Amniotic stem cell (primary cell): ENCODE measurements at places on chromosomes 3 and 15.

DNA sequence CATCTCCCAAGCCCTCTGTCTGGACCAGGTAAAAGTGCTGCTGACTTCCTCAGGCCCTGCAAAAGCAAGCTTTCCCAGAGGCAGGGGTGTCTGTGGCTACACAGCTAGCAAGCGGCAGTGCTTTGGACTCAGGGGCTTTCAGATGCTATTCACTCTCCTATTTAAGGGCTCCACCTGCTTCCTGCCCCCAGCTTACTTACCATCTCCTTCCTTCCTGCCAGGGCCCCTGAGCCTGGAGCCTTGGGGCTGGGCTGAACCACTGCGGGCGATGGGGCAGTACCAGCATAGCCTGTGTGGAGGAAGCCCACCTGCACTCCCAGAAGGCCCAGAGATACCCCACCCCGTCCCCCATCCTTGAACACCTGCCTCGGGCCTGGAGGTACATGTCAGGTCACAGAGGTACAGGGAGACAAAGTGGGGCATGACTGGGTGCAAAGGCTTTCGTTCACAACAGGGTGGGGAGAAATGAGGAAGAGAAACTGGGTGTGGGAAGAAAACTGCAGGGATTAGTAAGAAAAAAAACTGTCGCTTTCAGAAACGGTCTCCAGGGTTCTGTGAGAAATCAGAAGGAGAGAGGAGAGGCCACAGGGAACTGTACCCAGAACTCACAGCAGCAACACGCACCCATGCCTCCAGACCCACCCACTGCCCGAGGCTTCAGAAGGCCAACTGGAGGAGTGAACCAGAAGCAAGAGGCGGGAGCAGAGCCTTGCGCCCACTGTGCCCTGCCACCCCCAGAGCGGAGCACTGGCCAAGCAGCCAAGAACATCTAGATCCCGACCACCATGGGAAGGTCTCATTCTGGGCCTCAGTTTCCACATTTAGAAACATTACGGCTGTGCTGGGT, 49.5 kb downstream of the CCDC12 start:
- DNase-seq: no peak

DNA sequence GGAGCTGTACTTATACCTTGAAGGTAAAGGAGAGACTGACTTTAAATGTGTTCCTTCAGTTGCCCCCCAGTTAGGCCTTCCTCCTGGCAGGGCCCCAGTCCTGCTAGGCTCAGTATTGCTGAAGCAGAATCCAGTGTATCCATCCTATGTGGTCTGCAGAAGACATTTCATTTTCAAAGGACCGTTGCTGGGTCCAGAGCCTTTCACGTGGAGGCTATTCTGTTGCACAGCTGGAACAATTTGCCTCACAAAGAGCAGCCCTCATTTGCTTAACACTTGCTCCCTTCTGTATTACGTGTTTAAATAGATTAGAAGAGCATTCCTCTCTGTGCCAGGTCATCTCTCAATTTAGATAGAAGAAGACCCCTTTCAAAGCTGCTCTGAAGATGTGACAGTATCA, 78.9 kb upstream of the CFAP20DC start:
- DNase-seq: no peak

DNA sequence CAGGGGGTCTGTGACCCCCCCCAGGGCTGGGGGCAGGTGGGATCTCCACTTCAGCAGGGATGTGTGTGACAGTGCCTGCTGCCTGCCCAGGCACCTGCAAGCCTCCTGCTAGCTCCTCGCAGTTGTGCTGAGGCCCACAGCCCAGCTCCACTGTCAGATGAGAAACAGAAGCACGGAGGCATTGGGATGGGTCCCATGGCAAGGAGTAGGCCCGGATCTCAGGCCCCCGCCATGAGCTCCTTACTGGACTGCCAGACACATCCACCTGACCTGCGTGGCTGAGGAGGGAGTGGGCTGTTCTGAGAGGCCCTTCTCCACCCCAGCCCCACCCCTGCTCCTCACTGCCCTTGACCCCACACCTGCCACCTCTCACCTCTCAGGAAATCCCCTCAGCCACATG, 18.2 kb upstream of the SKOR1 start:
- no peak for DNase-seq

GRCh38 chr15:61115679-61116078, 113.4 kb downstream of the RORA start:
- DNase-seq: no peak

GRCh38 chr15:68113273-68113672, 59.2 kb downstream of the PIAS1 start:
- DNase-seq: no peak

DNA sequence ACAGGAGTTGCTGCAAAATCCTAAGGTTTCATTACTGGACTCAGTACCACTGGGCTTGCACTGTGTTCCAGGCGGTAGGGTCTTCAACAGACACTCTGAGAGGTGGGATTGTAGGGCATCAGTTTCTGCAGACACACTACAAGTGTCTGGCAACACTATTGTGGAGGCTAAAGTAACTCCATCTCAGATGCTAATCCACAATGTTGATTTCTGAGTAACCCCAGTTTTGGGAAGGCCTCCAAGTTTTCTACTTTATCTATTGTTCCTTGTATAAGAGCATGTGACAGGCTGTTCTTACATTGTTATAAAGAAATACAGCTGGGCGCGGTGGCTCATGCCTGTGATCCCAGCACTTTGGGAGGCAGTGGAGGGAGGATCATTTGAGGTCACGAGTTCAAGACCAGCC, 2.5 kb upstream of the ABHD5 start:
- DNase-seq: no peak

DNA sequence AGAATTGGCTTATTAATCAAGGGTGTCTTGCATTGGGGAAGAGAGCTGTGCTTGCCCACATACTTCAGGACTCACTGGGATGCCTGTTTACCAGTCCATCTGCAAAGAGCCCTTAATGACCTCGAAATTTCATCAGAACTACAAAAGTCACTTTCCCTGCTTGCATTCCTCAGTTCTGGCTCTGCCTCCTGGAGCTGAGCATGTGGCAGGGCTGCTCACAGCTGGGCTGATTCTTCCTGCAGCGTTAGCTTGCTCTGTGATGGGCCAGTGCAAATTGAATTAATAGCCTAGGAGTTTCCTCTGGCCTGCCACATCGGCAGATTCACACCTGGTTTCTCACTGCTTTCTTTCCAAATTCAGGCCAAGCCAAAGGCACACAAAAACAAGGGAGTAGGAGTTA, 108.9 kb downstream of the DUT start:
- DNase-seq: no peak

DNA sequence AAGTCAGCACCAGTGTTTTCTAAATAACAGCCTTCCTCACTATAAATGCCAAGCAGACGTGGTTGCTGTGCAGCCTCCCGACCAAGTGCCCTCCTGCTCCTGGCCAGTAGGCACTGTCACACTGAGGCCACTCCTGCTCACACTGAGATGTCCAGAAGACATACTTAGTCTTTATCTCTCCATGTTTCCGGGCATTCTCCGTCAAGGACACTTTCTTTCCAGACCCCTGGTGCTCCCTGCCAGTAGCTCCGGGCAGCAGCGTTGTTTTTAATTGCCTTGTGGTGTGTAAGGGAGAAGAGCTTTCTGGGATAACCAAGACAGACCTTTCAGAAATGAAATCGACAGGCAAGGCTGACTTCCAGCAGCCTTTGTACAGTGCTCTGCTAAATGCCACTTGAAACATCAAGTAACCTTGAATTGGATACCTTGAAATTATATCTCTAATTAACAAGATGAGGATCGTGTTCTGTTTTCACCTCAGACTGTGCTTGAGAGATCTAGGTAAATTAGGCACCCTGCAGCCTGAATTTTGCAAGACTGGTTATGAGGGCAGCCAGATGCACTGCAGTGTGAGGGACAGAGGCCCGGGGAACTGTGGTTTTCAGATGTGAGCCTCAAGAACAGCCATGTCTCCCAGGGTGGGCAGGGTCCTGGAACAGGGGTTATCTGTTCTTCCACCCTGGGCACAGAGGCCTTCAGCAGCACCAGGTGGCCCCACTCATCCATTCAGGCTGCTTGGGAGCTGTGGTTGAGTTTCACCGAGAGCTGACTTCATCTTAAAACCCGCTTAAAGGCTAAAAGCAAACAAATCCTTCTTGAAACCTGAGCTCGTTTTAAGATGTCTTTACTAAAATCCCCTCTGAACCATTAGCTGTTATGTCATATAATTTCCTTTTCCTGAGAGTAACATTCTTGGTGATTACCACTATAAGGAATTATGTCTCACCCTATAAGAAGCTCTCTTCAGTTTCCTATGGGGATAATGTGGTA, 105.5 kb upstream of the IL12A start:
- peak; percentile 45 for DNase-seq

GRCh38 chr15:51103330-51103729, 8.6 kb upstream of the TNFAIP8L3 start:
- no peak for DNase-seq

- no peak for DNase-seq
Observed at GRCh38 chr3:125256675-125257074, 44.1 kb upstream of the SLC12A8 start.
